Activated CD8-positive, alpha-beta memory T cell treated with anti-CD3 and anti-CD28 coated beads, Interleukin-2, amount 10 ng/mL, durations not matched to agents 7 days and 5 days (primary cell): ENCODE measurements at places on chromosomes 4 and X. TPM values are rescaled to one million over a fixed set of nuclear protein-coding genes. Genes with fewer than 3 reads are reported as not detected.

DNA sequence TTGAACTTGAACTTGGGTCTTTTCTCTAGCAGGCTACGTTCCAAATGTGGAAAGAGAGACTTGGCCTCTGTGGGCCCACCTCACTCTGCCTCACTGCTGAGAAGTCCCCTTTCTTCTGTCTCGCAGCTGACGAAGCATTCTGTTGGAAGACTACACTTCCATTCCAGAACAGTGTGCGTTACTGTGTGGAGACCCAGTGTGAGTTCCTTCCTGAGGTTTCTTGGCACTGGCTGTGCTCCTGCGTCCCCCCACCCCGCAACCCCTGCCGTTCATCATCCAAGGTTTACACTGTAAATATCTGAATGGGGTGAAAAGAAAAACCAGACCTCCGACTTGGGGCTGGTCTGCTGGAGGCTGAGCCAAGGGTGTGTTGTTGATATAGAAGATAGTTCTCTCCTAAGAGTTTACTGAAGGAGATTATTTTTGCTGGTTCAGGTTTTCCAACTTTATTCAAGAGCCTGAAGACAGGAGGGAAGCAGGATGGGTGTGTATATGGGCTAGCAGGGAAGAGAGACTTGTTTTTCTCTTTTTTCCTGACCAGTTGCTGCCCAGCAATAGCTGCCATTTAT is 34.7 kb downstream of the NHSL2 start:
- H3K4me1 ChIP-seq = no peaks in the 10 kb centered on the region
- no peaks in the 10 kb centered on the region for H3K36me3 ChIP-seq
- DNase-seq = no peak
- H3K4me3 ChIP-seq = no peak overlapping the region

DNA sequence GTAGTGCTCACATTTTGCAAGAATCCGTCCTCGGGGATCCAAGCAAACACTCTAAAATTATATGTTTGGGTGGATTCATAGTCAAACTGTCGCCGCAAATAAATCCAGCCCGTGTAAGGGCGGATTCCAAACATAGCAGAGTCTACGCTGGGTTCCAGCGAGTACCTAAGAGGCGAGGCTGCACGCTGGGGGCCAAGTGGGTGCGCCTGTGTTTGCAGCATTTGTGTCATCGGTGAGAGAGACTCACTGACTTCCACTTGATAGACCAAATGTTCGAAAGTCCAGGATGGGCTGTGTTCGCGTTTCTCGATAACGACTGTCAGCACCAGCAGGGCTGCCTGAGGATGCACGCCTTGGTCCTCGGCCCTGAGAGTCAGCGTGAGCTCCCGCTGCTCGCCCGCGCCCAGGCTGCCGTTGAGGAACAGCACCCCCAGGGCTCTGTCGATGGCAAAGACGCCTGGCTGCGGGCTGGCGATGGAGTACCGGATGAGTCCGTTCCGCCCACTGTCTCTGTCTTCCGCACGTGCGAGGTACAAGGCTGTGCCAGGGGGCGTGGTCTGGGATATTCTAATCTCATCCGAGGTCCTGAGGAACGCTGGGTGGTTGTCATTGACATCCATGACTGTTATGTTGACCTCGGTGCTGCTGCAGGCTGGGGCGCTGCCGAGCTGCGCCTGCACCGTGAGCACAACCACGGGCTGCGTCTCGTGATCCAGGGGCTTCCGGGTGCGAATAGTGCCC is 158.7 kb downstream of the DCHS2 start:
- H3K27me3 ChIP-seq = peaks cover 31% of the 10 kb centered on the region
- no peaks in the 10 kb centered on the region for H3K36me3 ChIP-seq
- H3K27ac ChIP-seq = no peak overlapping the region
- H3K4me3 ChIP-seq = peak overlapping the region; percentile 51
- peak; percentile 53 for DNase-seq
- H3K4me1 ChIP-seq = peaks cover 6% of the 10 kb centered on the region

DNA sequence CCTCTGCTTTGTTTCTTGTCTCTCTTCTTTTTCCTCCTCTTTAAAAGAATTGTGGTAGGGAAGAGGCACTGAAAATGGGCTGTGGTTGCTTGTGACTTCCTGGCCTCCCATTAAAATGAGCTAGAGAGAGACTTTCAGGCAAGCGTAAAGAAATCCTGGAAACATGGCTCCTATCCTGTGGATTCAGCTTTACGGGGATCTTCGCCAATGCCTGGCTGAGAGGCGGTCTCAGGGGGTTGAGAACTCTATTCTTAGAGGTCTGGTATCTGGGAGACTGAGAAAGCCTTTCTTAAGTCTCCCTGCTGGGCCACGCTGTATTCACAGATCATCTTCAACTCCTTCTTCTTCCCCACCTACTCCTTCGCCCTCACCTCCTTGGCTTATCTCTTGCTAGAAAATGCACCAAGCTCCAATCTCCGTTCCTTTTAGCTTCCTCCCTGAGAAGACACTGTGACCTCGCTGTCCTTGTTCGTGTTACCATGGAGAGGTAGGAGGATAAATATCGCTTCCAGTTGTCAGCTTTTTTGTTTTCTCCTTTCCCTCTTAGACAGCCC is 542 bp upstream of the KLF8 start:
- peaks cover 2% of the 10 kb centered on the region for H3K36me3 ChIP-seq
- peaks cover 6% of the 10 kb centered on the region for H3K27me3 ChIP-seq
- peak overlapping the region; percentile 70 for H3K4me3 ChIP-seq
- H3K4me1 ChIP-seq = peaks cover 6% of the 10 kb centered on the region

Gene CLDN34
- not detected for total RNA-seq

Gene ATP2B3
- total RNA-seq = not detected
